ENCODE measurements at places on chromosomes 13 and 19.

- DNase-seq: peak; percentile 45
Observed at GRCh38 chr13:30581582-30581981, 36.1 kb upstream of the USPL1 start.

- DNase-seq: no peak
Observed at GRCh38 chr13:66809485-66809884, 420.7 kb downstream of the PCDH9 start.

GRCh38 chr19:42479736-42480135, 37.0 kb upstream of the CXCL17 start:
- DNase-seq: no peak

DNA sequence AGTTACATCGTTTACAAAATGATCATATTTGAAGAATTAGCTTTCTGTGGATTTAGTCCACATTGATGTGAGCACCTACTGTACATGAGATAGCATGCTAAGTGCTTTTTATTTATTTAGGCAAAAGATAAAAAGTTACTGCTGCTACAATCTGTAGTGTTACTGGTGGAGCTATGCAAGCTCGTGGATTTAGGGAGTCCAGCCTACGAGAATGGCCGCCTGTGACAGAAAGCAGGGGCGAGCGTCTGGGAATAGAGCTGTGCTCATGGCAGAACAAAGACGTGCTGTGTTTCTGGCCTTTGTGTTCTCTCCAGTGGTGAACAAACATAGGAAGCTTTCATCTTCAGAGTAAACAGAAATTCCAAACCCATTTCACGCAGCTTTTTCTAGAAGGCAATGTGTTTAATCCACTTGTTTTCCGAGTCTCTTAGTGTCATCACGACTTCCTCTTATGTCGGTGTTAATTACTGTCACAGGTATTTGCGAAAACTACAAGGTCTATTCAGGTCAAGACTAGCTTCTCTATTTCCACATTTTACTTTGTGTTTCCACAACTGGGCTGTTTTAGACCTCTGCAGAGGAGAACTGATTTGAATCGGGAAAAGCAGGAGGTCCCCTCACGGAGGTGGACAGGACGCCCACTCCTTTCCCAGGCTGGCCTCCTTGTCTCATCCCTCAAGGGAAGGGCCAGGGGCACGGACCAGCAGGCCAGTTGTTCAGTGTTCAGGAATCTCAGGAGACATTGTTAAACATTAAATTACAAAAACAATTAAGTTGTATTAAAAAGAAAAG, 67.3 kb downstream of the ATP11A start:
- no peak for DNase-seq

- peak; percentile 4 for DNase-seq
Observed at GRCh38 chr13:25462301-25463125, 90.7 kb downstream of the ATP8A2 start.

DNA sequence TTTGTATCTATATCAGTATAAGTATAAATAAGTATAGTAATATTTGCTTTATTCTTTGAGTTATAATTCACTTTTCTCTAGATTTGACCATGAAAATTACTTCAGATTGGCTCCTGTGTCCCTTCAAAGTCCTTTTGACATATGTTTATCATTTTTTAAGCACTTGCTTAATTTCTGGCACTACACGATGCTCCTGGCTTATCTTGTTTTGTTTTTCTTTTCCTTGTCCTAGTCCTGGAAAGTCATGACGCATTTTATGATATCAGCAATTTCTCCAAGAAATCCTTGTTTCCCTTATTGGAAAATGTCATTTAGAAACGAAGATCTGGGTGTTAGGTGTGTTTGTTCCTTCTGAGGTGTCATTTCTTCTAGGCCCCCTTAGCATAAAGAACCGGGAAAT, 226.5 kb downstream of the POU4F1 start:
- DNase-seq: no peak

- DNase-seq: peak; percentile 36
Observed at GRCh38 chr13:100721885-100722512, 47.4 kb upstream of the TMTC4 start.

GRCh38 chr19:6503407-6504201, 1.5 kb upstream of the TUBB4A start:
- no peak for DNase-seq

DNA sequence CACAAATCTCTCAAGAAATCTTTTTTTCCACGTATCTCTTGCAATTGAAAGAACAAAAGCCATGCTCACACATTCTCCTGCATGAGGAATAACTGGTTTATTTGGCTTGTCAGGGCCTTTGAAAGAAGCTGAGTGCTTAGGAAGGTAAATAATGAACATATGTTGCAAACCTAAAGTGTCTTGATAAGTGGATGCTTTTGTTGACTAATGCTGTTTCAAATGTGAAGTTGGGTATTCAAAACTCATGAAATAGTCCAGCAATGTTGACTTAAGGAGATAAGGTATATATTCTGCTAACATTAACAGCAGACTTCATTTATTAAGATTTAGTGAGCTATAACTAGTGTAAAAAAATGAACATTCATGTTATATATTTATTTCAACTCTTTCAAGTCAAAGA, 1792.7 kb upstream of the MIR17HG start:
- DNase-seq: no peak

- DNase-seq: peak; percentile 19
Observed at GRCh38 chr19:54137699-54138488, at the start of gene CNOT3. Gene CNOT3, plus strand, starts transcription at chr19:54137762. Its CDS starts 5,217 bp downstream, at chr19:54142979.

DNA sequence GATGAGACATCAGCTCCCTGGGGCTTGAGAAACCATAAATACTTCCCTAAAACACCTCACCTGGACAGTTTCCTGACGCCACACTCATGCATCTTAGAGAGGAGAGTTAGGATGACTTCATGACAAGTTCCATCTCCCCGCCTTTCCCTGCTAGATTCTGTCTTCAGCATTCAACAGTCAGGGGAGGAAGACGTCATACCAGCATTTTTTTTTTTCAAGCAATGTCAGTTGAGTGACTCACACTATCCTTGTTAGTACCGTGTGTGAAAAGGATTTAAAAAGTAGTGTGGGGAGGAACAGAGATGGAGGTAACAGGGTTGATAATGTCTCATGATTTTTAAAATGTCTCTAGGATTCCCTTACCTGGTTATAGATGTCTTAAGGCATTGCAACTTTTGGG, at the start of gene OR7D2:
OR7D2 (plus strand) TSS at position 79 of the 400 bp plus-strand sequence. CDS start 6,803 bp downstream, outside the sequence.
- DNase-seq: no peak

- peak; percentile 62 for DNase-seq
Observed at GRCh38 chr19:54133312-54133956, 4.1 kb upstream of the CNOT3 start.

GRCh38 chr13:37091835-37092234, 13.6 kb downstream of the CSNK1A1L start:
- no peak for DNase-seq

- DNase-seq: no peak
Observed at GRCh38 chr19:50686310-50687032, 33.1 kb downstream of the SHANK1 start.

DNA sequence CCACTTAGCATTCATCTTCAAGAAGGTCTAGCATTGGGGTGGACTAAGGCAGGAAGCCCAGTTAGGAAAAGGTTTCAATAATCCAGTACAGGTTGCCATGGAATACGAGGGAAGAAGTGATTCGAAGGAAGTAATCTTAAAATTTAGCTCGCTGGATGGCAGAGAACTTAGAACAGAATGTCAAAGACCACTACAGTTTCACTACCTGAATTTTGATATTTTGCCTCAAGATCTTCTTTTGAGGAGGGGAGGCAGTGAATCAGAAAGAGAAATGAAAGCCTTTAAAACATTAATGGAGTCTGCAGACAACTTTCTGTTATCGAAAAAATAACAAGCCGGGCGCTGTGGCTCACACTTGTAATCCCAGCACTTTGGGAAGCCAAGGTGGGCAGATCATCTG, 7.0 kb upstream of the RAB8A start:
- no peak for DNase-seq

GRCh38 chr13:75960538-75960994, 324.4 kb downstream of the LMO7 start:
- no peak for DNase-seq

- no peak for DNase-seq
Observed at GRCh38 chr19:13831537-13832467, 36.6 kb downstream of the ZSWIM4 start.

DNA sequence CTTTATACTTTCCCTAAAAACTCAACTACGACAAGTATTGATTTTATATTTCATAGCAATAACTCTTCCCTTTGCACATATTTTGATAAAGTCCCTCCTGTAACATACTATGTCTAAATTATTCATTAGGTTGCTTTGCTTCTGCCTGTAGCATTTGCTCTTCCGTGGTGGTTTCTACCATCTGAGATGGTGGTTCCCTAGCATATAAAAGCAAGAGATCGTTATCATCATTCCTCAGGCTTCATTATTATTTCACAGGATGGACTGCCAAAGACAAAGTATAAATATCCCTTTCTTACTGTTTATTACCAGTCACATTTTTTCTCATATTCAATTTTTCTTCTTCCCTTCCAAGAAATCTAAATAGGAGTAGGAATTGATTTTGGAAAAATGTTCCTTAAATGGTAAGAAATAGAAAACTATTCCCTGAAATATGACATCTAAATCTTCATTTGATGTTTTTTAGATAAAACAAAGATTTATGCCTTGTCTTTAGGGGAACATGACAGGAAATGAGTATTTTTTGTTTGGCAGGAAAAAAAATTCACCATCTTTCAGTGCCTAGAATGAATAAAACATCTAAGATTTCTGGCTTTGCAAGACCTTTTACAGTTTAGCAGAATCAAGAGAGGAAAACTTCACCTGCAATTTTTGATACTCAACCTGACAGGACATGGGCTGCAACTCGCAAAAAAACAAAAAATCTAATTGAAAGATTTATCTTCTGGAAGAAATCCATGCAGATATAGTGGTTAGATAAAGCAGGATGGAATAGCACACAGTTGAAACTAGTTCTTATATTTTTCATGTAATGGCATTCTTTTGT, 340.0 kb downstream of the SPRY2 start:
- no peak for DNase-seq

- DNase-seq: no peak
Observed at GRCh38 chr19:6259312-6259861, 20.4 kb downstream of the MLLT1 start.

- no peak for DNase-seq
Observed at GRCh38 chr19:6241056-6241455, 38.7 kb downstream of the MLLT1 start.

DNA sequence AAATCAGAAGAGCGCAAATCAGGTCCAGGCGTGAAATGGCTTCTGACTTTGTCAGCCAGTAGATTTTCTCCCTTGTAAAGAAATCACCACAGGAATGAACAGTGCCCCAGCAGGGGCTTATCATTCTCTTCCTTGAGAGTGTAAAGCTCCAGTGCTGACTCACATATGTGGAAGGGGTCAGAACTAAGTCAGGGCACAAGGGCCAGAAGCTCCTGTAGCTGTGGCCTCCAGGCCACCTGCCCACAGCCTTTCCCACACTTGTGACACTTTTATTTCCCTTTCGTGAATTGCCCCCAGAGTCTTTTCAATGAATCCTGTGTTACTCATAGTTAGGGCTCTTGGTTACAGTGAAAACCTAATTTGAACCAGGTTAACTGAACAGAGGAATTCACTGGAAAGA, 99.6 kb downstream of the SUCLA2 start:
- no peak for DNase-seq

- no peak for DNase-seq
Observed at GRCh38 chr19:13079542-13079986, 23.1 kb downstream of the LYL1 start.

DNA sequence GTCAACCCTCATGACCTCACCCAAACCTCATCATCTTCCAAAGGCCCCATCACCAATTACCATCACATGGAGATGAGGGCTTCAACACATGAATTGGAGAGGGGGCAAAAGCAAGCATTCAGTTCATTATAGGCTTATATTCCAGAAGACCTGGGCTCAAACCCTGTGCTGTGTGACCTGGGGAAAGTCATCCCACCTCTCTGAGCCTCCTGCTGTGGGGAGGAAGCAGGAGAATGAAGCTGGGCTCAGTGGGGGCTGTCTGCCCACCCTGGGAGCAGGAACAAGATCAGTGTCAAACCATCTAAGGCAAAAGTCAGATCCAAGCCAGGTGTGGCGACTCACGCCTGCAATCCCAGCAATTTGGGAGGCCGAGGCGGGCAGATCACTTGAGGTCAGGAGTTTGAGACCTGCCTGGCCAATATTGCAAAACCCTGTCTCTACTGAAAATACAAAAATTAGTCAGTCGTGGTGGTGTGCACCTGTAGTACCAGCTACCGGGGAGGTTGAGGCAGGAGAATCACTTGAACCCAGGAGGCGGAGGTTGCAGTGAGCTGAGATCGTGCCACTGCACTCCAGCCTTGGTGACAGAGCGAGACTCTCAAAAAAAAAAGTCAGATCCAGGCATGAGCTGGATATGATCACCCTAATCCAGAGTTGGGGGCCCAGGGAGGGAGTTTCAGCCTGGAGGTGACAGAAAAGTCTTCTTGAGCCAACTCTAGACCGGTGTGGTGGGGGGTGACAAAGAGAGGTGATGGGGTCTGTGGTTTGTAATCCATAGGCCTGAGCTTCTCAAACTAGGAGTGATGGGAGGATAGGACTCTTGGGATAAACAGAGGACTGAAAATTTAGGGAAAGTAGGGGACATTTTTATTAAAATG, 1.6 kb upstream of the TPM4 start:
- DNase-seq: no peak

DNA sequence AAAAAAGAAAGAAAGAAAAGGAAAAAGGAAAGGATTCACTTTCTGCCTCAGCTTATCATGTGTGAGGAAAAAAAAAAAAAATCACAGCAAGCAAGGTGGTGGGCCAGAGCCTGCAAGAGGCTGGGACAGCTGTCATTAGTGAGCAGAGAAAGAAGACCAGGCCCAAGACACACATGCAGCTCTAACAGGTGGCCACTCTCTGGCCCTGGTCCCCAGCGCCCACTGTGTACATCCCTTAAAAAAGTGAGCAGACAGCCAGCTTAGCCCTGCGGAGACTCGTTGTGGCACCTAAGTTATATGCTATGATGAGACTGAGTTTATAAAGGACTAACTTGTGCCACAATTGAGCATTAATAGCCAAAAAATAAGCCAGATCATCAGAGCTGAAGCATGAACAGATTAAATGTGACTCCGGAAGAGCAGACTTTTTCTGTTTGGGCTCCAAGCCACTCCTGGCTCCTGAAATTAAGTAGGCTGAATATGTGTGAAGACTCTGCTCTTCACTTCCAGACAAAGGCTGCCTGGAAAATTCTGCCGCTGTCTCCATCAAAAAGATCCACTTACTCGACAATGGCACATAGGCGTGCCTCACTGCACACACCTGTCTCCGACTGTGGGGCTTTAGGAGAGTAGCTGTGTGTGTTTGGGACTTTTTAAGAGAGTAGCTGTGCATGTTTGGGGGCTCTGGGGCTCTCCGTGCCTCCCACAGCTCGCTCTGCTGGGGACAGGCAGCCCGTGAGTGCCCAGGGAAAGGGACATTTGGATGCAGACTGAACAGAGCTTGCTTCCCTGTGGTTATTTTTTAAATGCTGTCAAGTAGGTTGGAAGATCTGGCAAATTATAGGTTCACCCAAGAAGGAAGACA, 55.0 kb downstream of the LATS2 start:
- no peak for DNase-seq

- no peak for DNase-seq
Observed at GRCh38 chr13:106028911-106029310, 506.6 kb downstream of the EFNB2 start.

- no peak for DNase-seq
Observed at GRCh38 chr13:94063848-94064247, 415.6 kb downstream of the DCT start.

GRCh38 chr13:76874479-76874878, 11.7 kb downstream of the KCTD12 start:
- DNase-seq: no peak
